Nucleus accumbens (tissue), 56 donors: ENCODE measurements at places on chromosomes 3 and 15.

- no peak for DNase-seq
These were observed 351.9 kb downstream of the LSAMP start for GRCh38 chr3:116093374-116093773.

- DNase-seq, result no peak
These were observed 18.8 kb downstream of the BLM start for GRCh38 chr15:90735923-90736322.

DNA sequence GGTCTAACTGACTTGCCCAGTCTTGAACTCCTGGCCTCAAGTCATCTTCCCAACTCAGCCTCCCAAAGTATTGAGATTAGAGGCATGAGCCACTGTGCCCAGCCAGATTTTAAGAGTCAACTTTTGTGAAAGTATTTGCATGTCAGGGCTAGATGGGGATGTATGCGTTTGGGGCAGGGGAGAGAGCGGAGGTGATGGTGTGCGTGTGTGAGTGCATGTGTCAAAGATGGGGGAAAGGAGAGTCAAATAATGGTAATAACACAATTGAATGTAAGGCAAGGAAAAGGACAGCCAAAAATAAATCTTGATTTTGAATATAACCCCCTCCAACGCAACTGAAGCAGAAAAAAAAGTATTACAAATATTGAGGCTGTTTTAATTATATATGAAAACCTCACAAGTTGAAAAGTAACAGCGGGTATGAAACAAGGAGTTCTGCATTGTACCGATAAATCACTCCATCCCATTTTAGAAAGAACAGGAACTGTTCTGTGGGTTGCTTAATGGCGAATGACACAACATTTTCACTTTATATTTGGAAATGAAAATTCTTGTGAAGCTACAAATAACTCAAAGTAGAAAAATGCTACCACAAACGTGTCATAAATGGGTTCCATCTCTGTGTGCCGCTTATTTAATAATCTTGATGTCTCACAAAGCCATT lies 29.9 kb upstream of the LDHAL6B start:
- DNase-seq, result no peak

GRCh38 chr15:56817321-56818080 lies 84.2 kb upstream of the ZNF280D start:
- DNase-seq, result no peak

- no peak for DNase-seq
These were observed 110.4 kb upstream of the CTNNB1 start for GRCh38 chr3:41088882-41089281.

- DNase-seq, result no peak
These were observed 43.4 kb downstream of the HLTF start for GRCh38 chr3:149042789-149043386.

DNA sequence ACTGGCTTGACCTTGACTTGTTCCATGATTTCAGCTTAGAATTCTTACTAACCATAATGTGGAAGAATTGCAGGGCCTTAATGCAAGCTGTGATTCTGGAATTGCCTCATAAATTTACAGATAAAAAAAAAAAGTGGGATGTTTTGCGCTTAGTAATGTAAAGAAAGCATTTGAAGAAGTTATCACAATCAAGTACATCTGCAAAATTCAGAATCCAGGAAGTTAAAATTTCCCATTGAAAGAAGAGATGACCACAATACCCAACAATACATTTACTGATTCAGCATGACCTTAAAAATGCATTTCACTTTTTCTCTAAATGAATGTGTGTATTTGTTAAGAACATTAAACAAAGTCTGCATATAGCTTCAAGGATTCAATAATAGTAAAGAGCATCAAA lies 65.1 kb upstream of the CCNL1 start:
- no peak for DNase-seq

GRCh38 chr15:93644595-93644994 lies 555.6 kb upstream of the RGMA start:
- DNase-seq, result no peak

- DNase-seq, result no peak
These were observed 28.8 kb downstream of the APBA2 start for GRCh38 chr15:28914483-28915023.

DNA sequence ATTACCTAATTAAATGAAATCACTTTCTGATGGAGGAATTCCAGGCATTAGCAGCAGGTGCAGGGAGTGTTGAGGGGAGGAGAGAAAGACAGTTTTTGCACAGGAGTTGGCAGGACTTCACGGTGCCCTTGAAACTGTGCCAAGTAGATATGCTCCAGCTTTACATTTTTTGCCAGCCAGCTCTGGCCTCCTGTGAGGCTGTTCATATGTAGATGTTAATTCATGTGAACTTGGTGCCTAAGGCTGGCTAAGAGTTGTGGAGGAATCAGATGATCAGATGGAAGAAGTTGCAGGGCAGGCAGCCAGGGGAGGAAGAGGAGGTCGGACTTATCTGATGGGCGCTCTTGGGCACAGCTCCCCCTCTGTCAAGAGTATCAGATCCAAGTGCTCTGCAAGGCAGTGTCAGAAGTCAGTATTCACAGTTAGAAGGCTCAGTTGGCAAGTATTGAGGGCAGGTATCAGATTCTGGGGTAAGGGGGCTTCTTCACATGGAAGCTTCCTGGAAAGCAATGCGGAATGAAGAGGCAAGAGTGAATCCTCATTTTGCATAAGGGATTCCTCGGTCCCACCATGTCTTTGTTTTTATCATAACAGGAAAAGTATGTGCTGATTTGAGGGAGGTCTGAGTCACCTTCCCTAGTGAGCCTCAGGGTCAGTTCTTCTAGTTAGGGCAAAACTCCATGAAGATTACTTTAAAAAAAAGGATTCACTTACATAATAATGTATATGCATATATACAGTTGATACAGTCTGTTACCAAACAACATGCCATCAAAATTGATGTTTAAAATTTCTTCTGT lies 172.6 kb upstream of the UMPS start:
- no peak for DNase-seq

- no peak for DNase-seq
These were observed 105.5 kb downstream of the PLD1 start for GRCh38 chr3:171704814-171705213.
